ENCODE measurements at places on chromosomes 4 and X.

DNA sequence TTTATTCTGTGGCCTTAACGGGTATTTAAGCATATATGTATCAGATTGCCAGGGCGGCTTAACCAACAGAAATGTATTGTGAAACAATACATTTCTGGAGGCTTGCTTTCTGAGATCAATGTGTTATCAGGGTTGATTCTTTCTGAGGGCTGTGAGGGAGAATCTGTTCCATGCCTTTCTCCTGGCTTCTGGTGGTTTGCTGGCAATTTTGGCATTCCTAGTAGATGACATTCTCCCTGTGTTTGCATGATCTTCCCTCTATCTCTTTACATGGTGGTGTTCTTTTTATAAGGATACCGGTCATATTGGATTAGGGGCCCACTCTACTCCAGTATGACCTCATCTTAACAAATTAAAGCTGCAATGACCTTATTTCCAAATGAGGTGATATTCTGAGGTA lies 16.9 kb upstream of the CEP135 start:
- DNase-seq = no peak

DNA sequence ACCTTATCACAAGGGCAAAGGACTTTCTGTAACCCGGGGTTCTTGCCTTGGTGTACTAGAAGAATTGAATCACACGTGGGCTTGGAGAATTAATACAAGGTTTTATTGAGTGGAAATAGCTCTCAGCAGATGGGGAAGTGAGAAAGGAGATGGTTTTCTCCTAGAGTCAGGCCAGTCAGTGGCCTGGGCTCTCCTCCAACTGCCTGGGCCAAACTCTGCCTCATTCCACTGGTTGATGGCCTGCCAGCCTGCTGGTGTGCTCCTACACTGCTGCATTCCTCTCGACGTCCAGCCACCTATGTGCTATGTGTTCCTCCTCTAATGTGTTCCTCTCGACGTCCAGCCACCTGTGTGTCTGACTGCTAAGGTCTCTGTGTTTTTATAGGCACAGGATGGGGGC lies 35.3 kb upstream of the SPIN2A start:
- no peak for DNase-seq

DNA sequence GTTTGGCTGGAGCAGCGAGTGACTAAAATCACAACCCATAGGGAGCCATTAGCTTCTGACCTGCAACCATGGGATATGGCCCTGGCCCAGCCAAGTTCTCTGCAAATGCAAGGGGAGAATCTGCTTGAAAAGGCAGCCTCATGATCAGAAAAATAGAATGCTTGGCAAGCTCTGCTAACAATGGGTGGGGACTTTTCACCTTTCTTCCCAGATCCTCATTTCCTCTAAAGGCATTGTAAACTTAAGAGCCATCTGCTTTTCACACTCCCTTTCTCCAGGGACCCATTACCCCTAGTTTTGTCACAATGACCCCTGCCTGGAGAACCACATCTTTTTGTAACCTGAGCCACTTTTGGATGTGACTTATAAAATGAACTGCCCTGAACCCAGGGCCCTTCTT lies 104.3 kb downstream of the PARM1 start:
- DNase-seq = no peak

DNA sequence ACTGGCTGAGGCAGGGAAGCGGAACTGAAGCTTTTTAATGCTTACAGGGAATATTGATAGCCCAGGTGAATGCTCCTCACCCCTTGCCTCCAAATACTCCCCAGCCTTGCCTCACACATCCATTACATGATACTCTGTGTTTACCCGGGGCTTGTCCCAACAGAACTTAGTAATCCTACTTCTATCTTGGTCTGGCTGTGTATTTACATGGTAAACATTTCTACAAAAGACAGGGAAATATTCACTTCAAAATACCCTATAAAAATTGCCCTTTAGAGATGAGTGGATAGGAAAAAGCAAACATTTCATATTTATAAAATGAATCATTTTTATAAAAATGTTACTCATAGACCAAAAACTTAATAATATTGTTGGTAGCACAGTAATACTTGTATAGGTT lies 120.1 kb downstream of the NHS start:
- no peak for DNase-seq

DNA sequence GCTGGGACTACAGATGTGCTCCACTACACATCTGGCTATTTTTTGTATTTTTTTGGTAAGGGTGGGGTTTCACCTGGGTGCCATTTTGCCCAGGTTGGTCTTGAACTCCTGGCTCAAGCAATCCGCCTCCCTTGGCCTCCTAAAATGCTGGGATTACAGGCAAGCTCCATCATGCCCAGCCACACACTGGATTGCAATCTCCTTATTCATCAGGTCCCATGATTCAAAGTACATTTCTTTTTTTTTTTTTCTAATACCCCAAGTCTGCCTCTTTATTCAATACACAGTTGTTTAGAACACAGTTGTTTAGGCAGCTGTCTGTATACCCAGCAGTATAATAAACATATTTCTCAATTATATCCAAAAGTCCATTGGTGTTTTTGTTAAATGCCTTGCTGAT lies 130.3 kb upstream of the ARSJ start:
- DNase-seq = no peak

Measured in NCI-H1105 treated with DMSO at 0.1 percent for 48 hours (cell line).